ENCODE measurements at places on chromosomes 7 and 10.

DNA sequence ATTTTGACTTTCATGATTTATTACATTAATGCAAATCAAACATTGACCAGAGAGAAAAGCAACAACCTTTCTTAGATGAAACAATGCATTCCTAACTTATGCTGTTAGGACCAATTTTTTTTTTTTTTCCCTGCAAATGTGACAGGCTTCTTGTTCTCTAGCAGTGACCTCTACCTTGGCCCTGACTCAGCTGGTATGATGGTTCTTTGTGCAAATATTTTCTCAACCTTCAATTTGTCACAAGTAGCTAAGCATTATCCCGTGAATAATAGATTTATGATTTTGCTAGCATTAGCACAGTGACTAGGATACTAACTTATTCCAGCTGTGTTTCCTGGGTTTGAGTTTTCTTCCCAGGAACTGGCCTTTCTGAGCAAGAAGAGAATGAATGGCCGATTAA, 64.9 kb downstream of the PPP1R9A start:
- DNase-seq: no peak

DNA sequence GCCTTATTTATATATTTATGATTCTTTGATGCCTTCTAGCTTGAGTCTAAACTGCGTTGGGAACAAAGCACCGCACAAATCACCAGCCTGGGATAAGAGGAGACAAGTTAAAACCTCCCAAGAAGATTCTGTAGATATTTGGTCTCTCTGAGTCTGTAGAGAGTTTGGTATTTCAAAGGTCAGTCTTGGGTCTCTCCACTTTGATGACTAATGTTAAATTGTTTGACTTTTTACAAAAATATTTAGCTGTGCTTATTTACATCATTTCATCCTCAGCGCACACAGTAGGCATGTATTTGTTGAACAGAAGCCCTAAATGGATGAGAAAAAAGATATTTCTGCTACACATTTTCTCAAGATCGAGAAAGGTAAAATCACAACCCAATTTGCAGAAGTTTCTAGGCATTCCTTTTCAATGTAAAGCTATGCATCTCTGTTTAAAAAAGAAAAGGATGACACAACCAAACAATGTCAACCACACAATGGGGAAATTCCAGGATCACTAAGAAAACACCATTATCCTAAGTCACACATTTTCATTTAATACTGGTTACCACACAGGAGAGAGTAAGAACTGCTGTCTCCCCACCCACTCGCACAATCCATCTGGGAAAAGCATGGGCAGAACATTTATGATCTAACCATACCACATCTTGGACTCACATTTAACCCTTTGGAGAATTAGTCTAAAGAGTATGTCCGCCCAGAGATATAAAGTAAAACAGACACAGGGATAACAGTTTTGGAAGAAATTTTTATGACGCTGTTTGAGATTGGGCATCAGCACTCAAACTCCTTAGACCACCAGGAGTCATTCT, 4.4 kb downstream of the CDK6 start:
- DNase-seq: no peak

DNA sequence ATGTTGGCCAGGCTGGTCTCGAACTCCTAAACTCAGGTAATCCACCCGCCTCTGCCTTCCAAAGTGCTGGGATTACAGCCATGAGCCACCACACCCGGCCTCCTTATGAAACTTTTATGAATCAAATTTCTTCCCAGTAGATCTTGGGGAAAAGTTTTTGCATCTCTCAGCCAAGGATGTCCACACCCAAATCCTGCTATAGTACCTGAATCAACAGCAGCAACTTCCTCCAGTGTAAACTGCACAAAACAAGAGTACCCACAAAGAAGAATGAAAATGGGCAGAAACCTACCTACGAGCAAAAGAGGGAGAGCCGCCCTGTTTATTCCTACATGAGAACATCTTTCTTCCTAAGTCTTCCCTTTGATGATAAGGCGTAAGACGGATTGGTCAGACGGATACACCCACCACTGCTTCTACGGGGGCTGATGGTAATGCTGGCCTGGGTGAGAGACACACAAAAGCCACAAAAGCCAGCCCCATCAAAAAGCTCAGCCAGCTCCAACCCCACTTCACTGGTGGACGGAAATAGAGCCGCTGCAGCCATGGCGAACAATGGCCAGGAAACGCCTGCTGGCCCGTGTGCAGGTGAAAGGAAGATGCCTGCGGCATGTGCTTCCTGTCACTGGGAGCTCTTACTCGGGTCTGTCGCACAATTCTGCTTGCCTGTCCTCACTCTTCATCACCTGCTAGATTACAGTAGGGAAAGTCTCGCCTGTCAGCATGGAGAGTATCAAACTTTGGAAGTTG, 10.4 kb downstream of the JCAD start:
- no peak for DNase-seq

GRCh38 chr7:158645842-158646241, 58.2 kb upstream of the PTPRN2 start:
- DNase-seq: no peak

DNA sequence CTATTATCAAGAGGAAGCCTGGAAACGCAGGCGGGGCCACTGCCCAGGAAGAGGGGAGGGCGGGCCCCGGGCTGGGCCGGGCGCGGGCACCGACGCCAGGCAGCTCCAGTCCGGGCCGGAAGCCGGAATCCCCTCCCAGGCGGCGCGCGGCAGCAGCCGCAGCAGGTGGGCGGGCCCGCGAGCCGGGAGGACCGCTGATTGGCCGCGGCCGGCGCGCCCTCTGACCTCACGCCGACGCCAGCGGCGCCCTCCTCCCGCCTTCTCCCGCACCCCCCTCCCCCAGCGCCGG, 438 bp downstream of the BCL7B start:
- peak; percentile 82 for DNase-seq

- no peak for DNase-seq
Measured at GRCh38 chr7:95430864-95431263, 4.0 kb downstream of the PON2 start.

GRCh38 chr7:12769444-12769843, 82.0 kb downstream of the ARL4A start:
- no peak for DNase-seq

DNA sequence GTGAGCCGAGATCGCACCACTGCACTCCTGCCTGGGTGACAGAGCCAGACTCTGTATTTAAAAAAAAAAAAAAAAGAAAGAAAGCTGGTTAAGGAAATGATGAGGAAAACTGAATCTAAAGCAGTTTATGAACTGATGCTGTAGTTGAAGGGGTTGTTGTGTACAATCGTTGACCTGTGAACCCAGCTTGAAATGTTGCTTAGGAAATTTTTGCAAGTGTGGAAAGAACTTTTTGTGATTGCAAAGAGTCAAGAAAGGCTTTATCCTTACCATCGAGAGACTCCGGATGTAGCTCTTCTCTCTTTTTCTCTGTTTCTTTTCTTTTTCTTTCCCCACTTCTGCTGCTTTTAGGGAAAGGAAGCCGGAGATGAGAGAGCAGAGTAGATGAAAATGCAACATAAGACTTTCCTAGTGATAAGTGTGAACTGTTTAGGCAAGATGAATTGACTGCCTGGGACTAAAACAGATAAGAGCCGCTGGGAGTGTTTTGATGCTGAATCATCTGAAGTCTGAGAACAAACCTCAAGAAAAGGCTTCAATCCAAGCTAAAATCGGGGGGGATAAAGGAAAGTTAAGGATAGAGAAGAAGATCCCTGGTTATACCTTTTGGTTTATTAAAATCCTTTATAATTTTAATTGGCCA, 69.0 kb downstream of the TAF3 start:
- no peak for DNase-seq

DNA sequence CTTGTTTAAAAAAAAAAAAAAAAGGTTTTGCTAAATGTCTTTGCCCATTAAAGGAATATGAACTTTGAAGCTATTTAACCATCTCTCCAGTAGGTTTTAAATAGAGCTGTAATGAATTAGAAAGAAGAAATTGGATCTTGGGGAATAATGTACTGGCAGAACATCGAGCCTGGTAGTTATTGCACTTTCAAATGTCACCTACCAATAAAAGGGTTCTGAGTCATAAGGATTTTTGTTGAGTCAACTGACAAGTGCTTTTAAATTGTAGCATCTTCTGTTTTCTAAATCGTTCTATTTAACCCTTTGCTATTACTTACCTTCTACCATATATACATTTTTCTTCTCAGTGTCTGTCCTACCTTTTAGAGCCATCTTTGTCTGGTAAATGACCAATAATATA, 10.7 kb downstream of the CUTC start:
- DNase-seq: no peak

- no peak for DNase-seq
Measured at GRCh38 chr7:44706788-44707557, 41.7 kb upstream of the ZMIZ2 start.

GRCh38 chr10:48970654-48971053, 31.0 kb upstream of the LRRC18 start:
- DNase-seq: no peak

- DNase-seq: no peak
Measured at GRCh38 chr10:19654576-19654975, 161.7 kb upstream of the PLXDC2 start.

GRCh38 chr7:116354171-116354545, 143.8 kb downstream of the TES start:
- no peak for DNase-seq

- DNase-seq: no peak
Measured at GRCh38 chr7:129494041-129494440, 8.3 kb upstream of the SMKR1 start.

DNA sequence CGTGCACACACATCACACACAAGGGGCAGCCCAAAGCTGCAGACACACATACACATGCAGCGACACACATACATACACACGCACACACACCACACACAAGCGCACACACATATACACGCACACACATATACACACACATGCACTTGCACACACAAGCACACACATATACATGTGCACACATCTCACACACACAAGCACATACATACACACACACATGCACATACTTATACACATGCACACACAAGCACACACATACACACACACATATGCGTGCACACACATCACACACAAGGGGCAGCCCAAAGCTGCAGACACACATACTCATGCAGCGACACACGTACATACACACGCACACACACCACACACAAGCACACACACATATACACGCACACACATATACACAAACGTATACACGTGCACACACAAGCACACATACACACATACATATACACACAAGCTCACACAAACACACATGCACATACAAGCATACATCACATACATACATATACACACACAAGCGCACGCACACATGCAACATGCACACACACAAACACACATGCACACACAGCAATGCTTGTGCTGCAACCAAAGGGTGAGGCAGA, 178.8 kb upstream of the PFKP start:
- no peak for DNase-seq

- no peak for DNase-seq
Measured at GRCh38 chr7:30975256-30975899, 11.6 kb downstream of the GHRHR start.

- no peak for DNase-seq
Measured at GRCh38 chr10:21347785-21348170, 177.7 kb downstream of the SKIDA1 start.

- DNase-seq: no peak
Measured at GRCh38 chr7:84317536-84317935, 122.9 kb upstream of the SEMA3A start.

DNA sequence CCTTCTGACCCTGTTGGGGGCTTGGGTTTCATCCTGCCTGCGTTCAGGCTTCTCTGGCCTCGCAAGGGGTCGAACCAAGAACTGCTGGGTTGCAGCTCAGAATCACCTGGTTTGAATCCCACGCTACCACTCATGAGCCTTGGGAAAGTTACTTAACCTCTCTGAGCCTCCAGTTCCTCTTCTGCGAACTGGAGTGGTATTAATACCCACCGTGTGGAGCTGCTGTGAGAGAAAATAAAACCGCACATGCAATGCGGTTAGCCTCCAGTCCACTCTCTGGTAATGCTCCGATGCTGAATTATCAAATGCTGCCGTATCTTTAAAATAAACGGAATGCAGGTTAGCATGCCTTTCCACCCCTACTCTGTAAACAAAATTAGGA, 171.9 kb downstream of the ARHGAP12 start:
- no peak for DNase-seq

DNA sequence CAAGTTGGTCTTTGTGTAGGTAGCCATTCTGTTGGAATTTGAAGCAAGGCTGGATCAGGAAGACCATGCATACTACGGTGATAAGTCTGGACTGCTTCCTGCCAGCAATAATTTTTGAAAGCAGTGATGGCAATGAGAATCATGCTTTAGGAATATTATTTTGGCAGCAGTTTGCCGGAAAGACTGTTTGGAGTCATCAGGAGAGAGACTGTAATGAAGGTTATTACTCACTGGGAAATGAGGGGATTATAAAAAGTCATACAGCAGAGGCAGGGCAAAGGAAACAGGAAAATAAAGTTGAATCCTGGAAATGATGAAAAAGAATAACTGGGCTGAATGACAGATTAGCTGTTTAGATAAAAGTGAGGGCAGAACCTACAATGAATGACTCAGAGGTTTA, 1136.8 kb upstream of the AUTS2 start:
- DNase-seq: no peak

GRCh38 chr7:22216832-22217475, 140.0 kb downstream of the RAPGEF5 start:
- no peak for DNase-seq

DNA sequence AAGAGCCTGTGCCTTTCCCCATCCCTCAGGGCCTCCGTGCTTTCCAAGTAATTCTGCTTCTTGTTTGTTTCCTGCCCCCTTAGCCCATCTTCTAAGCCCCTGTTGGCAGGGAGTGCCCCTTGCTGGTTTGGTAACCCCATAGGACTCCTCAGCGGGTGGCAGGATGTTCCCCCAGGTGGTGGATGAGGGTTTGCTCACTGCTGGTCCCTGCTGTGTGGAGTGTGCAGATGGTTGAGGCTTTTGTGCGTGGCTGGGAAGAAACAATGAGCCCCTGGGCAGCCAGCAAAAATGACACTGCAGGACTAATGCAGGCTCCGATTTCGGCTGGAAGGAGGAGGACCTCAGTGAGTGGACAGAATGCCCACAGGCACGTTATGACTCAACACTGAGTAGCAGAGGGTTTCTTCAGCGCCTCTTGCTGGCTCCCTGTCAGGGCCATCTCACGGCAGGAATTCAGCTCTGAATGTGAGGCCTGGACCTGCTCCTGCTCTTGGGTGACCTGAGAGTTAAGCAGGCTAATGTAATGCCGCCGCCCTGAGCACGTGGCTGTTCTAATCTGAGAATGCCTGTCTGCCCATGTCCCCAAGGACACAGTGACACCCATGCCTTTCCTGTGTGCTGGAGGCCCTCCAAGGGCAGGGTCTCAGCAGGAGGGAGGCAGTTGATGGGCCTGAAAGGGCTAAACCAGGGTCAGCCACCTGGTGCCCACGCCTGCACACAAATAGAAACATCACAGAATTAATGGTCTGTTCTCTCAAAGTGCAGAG, 16.6 kb downstream of the BAG3 start:
- no peak for DNase-seq
